NCI-H774 (cell line): ENCODE measurements at places on chromosomes 6 and 20.

GRCh38 chr20:30511322-30512030 lies 746.0 kb upstream of the DEFB115 start:
- DNase-seq, result no peak

GRCh38 chr6:40900791-40901190 lies 138.2 kb downstream of the UNC5CL start:
- DNase-seq, result no peak

GRCh38 chr6:39811835-39812345 lies 19.7 kb downstream of the DAAM2 start:
- DNase-seq, result no peak

DNA sequence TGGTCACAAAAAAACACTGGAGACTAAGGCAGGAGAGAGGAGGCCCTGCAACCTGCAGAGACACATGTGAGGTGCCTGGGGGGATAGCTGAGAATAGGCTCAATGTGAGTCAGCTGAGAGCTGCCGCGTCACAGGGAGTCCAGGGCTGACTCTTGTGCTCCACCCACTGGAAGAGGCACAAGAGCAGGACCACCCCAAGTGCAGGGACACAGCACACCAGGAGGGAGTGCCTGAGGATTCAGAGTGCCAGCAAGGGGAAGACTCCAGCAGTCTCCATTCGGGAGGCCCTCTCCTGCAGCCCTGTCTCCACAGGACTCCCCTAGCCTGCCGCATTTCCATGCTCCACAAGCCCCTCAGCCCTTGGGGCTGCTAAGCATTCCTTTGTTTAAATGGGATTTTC lies 105.5 kb downstream of the HUS1B start:
- DNase-seq, result no peak

DNA sequence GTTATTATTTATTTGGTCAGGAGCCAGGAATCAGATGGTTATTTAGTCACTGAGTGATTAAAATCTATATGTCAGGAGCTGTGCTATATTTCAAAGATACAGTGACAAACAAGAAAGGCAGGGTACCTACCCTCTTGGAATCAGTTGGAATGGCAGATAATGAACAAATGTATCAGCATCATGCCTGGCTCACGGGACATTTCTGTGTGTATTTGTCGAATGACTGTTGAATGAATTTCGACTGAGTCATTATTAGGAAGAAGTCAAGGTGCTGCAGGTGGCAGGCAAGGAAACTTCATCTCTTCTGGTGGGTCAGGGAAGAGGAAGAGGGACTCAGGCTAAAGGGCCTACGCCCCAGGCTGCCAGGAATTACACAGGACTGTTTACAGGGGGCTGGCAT lies 13.6 kb downstream of the PKIG start:
- DNase-seq, result no peak

GRCh38 chr6:12957321-12958051 lies 240.9 kb downstream of the PHACTR1 start:
- DNase-seq, result no peak

GRCh38 chr6:34378470-34378869 lies 14.0 kb downstream of the NUDT3 start:
- no peak for DNase-seq

- no peak for DNase-seq
Observed at GRCh38 chr6:12614456-12614855, 102.1 kb upstream of the PHACTR1 start.

- DNase-seq, result peak; percentile 68
Observed at GRCh38 chr6:48111143-48111506, at the start of gene PTCHD4. PTCHD4 (minus strand) TSS chr6:48111197; CDS start chr6:48068957, 42,240 bp downstream.

DNA sequence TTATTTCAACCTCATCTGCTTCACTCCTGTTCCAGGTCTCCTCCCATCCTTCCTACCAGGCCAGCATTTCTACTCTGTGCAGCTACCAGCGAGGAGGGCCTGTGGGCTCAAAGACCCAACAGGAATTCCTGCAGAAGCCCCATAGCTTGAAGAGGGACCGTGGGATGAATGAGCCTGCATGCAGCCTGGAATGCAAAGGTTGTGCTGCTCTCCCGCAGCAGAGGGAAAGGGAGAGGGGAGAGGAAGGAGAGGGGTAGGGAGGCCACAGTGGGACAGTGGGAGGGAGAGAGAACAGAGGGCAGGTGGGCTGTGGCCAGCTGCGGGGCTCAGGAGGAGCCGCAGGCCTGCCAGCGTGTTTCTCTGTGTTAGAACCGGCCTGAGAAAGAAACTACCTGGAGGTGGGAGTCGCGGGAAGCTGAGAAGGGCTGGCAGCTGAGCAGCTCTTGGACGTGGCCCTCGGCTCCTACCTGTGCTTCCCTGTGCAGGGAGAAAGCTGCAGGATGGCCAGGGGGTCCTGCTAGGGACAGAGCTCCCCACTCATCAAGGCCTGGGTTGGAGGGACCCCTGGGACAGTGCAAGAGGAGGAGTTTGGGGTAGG lies 66.1 kb upstream of the MLN start:
- DNase-seq, result no peak

DNA sequence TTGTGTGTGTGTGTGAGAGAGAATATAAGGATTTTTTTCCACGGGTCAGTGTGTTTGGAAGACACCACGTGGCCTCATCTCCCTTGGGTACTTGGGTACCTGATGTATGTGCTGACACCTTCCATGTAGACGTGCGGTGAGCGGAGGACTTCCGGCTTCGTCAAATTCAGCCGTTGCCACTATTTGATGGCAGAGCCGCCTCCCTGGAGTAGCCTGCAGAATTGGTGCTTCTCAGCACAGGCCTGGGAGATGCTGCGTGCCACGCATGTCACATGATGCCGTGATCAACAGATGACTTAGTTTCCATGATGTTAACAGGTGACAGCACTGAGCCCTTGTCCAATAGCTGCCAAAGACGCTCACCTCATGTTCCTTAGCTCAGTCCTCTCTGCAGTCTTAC lies 69.4 kb downstream of the CDH4 start:
- DNase-seq, result no peak

DNA sequence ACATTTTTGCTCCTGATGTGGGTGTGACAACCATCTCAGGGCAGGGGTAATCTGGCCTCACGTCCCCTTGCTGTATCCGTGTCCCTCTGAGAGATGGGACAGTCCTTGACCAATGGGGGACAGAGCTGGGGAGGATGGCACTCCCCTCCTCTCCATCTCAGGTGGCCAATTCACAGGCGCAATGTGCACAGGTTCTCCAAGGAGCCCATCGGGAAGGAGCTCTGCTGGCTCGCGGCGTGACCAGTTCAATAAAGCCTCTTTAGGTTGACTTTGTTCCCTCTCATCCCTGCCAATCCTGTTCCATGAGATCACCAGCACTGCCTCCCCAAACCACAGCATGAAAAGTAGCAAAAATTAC lies 196.3 kb upstream of the SLC24A3 start:
- DNase-seq, result no peak

GRCh38 chr6:14365393-14365792 lies 247.8 kb downstream of the CD83 start:
- no peak for DNase-seq

DNA sequence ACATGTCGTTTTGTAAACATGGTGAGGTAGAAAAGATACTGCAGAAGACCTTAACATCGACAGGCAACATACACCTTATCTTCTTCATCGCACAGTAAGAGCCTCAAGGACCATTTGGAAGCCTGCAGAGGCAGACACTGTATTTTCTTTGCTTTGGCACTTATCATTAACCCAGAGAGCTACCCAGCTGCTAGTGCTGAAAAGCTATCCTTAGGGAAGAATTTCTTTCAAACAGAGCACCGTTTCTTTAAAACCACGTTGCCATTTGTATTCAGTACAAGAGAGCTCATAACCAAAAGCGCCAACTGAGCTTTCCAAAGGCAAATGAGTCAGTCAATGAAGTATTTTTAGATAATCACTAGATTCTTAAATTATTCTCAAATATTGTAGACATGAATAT lies 306.6 kb downstream of the EPM2A start:
- no peak for DNase-seq

- DNase-seq, result peak; percentile 17
Observed at GRCh38 chr6:43723737-43724295, 36.2 kb upstream of the MRPS18A start.

DNA sequence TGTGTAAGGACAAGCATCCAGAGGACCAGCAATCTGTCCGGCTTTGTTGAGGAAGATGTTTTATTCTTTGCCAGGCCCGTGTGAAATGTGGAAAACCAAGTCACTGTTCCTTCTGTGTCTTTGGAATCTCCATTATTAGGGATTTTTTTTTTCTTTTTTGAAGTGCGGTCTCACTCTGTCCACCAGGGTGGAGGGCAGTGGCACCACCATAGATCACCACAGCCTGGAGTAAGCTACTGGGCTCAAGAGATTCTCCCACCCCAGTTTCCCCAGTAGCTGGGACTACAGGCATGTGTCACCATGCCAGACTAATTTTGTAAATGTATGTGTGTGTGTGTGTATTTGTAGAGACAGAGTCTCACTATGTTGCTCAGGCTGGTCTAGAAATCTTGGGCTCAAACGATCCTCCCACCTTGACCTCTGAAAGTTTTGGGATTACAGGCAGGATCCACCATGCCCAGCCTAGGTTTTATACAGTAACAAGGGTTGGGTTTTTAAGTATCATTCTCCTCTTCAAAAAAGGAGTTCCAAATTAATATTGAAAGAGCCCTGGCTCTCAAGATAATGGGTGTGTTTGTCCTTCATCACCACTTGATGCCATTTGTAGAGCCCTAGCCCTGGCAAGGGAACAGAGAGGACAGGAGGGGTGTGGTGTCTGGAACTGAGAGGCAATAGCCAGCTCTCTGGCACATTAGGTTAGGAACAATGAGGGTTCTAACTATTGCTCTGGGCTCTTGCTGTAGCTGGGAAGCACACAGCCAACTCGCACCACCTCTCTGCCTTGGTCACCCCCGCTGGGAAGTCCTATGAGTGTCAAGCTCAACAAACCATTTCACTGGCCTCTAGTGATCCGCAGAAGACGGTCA lies 3.1 kb downstream of the LAMP5 start:
- DNase-seq, result no peak

DNA sequence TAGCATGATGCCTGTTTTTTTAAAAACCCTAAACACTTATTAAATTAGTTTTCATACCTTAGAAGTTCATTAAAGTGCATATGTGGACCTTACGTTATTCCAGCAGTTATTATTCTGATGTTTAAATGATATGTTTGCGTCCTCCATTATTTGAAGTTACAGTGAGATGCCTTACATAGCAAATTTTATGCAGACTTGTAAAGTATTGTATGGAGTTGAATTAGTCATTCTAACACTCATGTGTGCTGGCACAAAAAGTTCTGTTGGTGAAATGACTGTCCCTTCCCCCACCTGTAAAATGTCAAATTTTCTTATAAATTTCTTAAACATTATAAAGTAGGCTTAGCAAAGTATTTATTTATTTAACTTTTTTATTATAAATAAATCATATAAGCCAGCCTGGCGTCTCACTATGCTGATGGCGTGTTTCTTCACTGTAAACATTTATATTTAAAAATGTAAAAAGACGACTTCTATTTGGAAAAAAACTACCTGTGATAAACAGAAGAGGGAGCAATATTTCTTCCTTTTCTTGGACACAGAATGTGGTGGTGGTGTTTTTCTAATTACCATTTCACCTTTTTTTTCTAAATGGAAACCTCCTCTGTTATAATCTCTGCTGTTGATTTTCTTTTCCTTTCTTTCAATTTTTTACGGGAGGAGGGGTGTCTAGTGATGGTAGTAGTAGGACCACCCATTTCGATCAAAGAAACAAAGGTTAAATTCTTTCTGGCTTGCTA lies 155.4 kb downstream of the RFPL4B start:
- DNase-seq, result no peak

- no peak for DNase-seq
Observed at GRCh38 chr6:119672725-119673124, 323.2 kb upstream of the MAN1A1 start.

DNA sequence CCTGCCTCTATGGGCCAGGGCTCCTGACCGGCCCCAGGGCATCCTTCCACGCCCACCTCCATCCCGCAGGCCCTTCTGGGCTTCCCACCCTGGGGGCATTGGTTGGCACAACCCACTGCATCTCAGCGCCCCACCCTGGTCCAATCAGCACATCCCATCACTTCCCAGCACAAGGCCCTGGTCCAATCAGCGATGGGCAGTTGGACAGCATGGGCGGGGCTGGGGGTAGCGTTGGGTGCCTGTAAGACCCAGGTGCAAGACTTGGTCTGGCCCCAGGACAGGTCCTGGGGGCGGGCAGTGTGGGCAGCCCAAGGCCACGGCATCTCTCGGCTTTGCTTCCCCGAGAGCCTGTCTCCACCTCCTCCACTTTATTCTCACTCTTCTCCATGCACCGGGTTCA lies 298.5 kb downstream of the BMP7 start:
- DNase-seq, result no peak

- no peak for DNase-seq
Observed at GRCh38 chr6:125116710-125117109, 36.9 kb upstream of the TPD52L1 start.

DNA sequence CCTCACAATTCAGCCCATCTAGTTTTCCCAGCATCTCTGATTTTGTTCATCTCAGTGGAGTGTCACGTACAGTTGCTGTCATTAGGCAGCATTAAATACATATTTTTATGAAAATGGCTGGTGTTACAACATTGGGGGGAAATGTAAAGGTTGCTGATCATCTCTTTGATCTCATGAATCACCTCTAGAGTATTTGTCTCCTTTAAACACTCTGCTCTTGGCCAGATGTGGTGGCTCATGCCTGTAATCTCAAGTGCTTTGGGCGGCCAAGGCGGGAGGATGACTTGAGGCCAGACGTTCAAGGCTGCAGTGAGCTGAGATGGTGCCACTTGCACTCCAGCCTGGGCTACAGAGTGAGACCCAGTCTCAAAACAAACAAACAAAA lies 128.1 kb downstream of the IPCEF1 start:
- no peak for DNase-seq

DNA sequence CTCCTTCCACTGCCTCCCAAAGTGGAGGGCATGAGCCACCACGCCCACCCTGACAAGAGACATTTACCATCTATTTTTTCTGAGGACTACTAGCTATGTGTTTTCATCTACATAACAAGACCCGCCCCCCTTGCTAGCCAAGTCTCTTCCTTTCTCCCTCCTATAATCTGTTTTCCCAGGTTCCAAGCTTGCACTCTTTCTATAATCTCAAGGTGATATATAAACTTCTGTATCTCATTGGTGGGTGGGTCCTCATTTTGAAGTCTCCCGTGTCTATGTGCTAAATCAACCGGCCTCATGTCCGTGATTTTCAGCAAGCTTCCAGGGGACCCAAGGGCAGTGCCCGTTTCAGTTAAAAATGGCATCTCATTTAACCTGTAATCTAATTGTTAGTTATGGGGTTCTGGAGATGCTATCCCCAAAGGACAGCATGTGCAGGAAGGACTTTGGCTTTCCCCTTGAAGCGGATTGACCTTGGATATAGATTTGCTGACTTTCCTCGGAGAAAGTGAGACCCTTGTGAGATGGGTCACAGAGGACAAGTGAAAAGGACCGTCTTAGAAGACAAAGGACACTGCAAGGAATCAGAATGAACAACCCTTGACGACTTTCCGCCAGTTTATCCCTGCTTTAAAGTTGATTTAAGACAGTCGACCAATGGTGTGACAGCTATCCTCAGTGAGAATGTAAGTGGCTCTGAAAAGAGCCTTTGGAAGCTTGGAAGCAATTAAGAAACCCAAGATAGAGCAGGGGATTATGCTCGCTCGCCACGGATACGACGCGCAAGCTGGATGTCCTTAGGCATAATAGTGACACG lies 22.4 kb downstream of the OR2B2 start:
- no peak for DNase-seq
